ENCODE measurements at places on chromosomes 5 and 9.

- peak; percentile 66 for DNase-seq
Observed at GRCh38 chr5:76175051-76175666, 92.0 kb downstream of the SV2C start.

- no peak for DNase-seq
Observed at GRCh38 chr9:18896531-18897179, 136.4 kb downstream of the SAXO1 start.

DNA sequence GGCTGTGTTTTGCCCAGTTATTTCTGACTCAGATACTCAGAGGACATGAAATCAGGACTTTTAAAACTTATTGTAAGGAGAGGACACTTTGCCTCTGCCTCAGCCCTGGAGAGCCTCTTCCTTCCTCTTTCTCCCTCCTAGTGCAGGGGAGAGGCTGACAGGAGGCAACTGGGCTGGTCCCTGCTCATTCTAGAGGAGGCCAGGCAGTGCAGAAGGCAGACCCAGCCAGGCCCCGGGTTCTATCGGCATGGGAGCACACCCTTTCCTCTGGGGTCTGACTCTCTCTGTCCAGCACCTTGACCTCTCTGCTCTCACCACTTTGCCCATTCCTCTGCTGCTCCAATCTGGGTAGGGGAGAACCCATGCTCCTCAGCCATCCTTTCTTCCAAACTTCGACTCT lies 16.0 kb upstream of the SMIM32 start:
- DNase-seq, result no peak

DNA sequence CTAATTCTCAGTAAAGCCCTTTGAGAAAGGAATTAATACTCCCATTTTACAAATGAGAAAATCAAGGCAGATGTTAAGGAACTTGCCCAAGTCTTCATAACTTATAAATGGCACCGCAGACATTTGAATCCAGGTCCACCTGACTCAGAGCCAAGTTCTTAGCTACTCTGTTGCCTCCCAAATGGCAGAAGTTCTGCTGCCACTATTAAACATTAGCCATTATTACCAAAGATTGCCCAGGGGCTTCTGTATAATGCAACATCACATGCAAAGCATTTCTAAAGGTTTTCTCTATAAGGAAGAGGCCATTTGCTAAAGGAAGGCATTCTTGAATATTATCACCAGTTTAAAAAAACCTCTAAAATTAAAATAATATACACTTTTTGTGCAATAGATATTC lies 28.3 kb downstream of the TPD52L3 start:
- DNase-seq, result no peak

- DNase-seq, result no peak
Observed at GRCh38 chr5:137061382-137061781, 437.7 kb downstream of the SPOCK1 start.

GRCh38 chr9:73810585-73811215 lies 659.0 kb downstream of the ANXA1 start:
- DNase-seq, result no peak

- no peak for DNase-seq
Observed at GRCh38 chr9:114606068-114606467, 5.0 kb upstream of the TMEM268 start.

- no peak for DNase-seq
Observed at GRCh38 chr9:87006956-87007355, 59.6 kb upstream of the GAS1 start.

DNA sequence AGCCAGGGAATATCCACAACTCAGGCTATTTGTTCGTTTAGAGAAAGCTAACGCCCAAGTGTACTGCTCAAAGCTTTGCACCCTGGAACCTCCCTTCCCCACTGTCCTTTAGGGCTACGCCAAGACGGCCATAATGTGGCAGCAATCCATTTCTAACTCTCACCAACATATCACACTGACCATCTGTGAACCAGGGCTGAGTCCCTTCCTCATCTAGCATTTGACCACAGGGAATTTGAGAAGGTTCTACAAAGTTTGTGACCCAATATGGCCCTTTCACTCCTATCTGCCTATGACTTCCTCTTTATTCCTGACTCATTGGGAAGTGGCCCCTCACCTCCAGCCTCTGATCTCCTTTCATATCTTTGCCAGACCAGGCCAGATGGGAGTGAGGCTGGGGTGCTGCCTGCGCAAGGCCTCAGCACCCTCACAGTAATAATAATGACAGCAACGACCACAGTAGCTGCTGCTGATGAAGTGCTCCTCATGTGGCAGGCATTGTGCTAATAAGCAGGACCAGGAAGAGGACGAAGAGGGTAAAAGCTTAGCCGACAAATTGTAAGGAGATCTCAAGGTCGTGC lies 9.3 kb upstream of the ARAP3 start:
- no peak for DNase-seq

- DNase-seq, result no peak
Observed at GRCh38 chr9:8332871-8333270, 533.3 kb upstream of the DMAC1 start.

- DNase-seq, result no peak
Observed at GRCh38 chr5:20570486-20570885, 582.5 kb upstream of the CDH18 start.

GRCh38 chr5:89011778-89012711 lies 129.1 kb upstream of the MEF2C start:
- no peak for DNase-seq

GRCh38 chr9:107016383-107016782 lies 153.4 kb downstream of the ZNF462 start:
- DNase-seq, result no peak

- no peak for DNase-seq
Observed at GRCh38 chr5:149011084-149011483, 51.8 kb downstream of the SH3TC2 start.

DNA sequence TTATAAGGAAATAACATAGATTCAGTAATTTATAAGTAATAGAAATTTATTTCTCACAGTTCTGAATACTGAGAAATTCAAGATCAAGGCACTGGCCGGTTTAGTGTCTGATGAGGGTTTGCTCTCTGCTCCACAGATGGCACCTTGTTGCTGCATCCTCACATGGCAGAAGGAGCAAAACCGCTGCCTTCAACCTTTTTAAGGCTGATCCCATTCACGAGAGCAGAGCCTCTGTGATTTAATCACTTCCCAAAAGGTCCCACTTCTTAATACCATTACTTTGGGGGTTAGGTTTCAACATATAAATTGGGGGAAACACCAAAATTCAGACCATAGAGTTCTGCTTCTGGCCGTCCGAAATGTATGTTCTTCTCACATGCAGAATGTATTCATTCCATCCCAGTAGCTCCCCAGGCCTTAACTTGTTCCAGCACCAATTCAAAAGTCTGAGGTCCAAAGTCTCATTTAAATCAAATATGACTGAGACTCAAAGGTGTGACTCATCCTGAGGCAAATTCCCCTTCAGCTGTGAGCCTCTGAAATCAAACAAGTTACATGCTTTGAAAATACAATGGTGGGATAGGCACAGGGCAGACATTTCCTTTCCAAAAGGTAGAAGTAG lies 30.6 kb downstream of the BAAT start:
- DNase-seq, result no peak

DNA sequence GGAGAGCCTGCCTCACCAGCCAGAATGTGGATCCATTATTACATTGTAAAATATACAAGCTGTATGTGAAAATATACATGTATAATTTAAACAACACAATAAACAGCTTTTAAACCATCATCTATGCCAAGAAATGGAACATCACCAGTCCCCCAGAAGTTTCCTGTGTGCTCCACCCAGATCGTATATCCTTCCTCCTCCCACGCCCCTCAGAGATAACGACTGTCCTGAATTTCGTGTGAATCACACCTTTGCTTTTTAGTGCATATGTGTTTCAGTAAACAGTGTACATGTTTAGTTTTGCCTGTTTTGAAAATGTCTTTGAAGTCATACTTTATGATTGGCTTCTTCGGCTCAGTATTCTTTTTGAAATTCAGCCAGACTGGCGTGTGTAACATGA lies 134.6 kb upstream of the MYO10 start:
- DNase-seq, result no peak

DNA sequence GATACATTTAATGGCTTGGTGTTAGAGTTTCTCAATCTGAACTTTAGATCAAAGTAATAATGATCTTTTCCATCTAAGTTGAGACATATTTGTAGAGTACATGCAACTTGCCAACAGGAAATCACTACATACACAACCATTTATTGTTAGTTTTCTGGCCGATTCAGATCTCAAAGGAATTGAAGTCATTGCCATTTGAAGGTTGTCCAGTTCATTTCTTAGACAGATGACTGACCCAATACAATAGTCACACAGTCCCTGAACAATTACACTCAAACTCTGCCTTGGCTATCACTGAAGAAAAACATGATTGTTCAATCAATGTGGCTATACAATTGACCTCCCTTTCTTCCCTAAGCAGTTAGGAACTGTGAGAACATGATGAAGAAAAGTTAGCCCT lies 753.2 kb upstream of the RIOK2 start:
- DNase-seq, result no peak

GRCh38 chr9:107684224-107684623 lies 194.7 kb upstream of the KLF4 start:
- DNase-seq, result no peak

- no peak for DNase-seq
Observed at GRCh38 chr9:95023217-95024003, 294.1 kb downstream of the FANCC start.

- DNase-seq, result no peak
Observed at GRCh38 chr5:159178978-159179377, 30.4 kb downstream of the RNF145 start.

GRCh38 chr5:40568548-40568947 lies 111.2 kb upstream of the PTGER4 start:
- DNase-seq, result no peak

DNA sequence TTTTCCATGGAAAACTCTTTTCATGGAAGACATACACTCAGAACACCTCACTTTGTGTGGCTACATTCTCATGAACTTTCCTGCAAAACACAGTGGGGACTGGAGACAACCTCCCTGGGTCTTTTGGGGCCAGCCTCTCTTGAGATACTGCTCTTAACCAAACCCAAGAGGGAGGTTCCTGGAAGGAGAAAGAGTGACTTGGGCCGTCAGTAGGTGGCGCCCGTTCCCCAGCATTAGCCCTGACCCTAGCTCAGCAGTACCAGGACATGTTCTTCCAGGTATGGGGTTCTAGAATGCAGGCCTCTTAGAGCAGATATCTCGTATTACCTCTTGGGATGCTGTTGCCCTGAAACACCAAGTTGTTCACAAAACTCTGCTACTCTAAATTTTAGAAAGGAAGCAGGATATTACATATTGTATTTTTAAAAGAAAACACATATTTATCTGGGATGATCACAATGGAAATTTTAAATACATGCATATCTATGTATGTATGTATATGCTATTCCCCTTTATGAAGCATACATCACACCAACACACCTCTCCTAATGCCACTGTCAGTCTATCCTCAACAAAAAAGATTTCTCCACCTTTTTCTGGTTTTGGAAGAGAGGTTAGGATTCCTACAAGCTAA lies 15.8 kb upstream of the GLIS3 start:
- peak; percentile 62 for DNase-seq

GRCh38 chr5:77925503-77925902 lies 149.4 kb upstream of the TBCA start:
- DNase-seq, result no peak

DNA sequence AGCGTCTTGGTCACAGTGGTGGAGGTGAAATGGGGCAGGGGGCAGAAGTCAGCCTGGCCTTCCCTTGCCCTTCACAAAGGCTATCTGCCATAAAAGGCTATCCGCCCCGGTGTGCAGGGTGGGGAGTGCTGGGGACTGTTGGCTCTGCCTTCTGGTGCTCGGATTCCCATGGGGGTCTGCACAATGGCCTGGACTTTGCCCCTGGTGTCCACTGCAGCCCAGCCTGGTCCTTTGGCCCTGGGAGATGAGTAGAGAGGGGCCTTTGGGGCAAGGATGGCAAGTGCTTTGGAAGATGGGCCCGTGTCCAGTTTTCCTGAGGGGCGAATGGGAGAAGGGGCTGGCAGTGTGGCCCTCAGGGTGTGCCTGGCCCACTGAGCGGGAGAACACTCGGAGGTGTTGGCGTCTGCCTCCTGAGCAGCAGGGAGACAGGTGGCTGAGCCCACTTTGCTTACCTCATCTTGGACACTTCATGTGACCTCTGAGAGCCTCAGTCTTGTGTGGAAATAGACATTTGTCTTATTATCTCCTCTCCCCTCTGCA lies 69.9 kb downstream of the HSPA4 start:
- no peak for DNase-seq

- peak; percentile 69 for DNase-seq
Observed at GRCh38 chr9:96317335-96317980, 15.5 kb upstream of the HSD17B3 start.

DNA sequence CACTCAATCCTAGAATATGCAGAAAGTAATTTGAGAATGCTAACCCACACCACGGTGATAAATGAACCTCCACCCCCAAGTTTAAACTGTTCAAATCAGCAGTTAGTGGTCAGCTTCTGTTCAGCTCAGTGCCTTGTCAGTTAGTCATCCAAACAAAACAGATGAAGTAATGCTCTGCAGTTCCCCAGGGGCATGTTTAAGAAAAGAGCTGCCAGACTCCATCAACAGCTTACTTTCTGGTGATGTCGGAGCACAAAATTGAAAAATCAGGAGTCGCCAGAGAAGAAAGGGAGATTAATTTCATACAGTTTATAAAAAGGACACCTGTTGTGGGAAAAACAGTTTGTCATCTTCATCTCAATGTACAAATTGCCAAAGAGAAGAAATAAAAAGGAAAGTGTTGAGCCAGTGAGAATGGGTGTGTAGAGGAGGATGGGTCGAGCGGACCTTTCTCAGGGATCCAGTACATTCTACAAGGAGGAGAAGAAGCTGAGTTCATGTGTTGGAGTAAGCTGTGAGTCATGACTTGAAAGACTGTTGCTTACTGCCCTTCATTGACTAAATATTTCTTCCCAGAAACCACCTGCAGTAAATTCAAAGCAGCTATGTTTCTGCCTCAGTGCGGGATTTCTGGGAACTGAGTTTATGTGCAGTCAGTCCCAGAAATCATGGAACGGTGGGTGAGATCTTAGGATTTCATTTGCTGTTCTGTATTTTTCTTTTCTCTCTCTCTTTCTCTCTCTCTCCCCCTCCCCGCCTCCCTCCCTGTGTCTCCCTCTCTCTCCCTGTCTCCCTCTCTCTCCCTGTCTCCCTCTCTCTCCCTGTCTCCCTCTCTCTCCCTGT lies 13.7 kb downstream of the TRIO start:
- peak; percentile 67 for DNase-seq

Data from HEK293T (cell line).